NCI-H345 (cell line): ENCODE measurements at places on chromosomes 16 and 17.

- DNase-seq: no peak
Measured at GRCh38 chr17:46195939-46196716, 2.9 kb upstream of the KANSL1 start.

GRCh38 chr17:66722341-66722740 lies 112.6 kb upstream of the CACNG5 start:
- no peak for DNase-seq

GRCh38 chr17:82280537-82280936 lies 7.0 kb upstream of the CSNK1D start:
- DNase-seq: no peak

DNA sequence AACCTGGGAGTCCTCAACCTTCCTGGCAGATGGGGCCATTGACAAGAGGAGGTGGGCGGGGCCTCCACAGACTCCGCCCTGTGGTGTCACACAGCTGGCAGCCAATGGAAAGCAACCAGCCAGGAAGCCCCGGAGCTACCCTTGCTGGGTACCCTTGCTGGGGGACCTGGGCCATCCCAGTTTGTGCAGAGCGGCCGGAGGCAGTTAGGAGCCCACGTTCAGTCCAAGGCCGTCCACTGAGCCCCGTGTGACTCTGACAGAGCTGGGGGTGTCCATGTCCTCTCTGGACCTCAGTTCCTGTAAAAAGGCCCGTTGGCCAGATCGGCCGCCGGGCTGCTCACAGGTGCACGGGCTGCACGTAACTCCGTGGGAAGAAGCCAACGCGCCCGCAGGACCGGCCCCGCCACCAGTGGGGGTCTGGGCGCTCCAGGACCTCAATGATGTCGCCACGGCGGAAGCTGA lies 17.1 kb upstream of the FAM83G start:
- DNase-seq: no peak

DNA sequence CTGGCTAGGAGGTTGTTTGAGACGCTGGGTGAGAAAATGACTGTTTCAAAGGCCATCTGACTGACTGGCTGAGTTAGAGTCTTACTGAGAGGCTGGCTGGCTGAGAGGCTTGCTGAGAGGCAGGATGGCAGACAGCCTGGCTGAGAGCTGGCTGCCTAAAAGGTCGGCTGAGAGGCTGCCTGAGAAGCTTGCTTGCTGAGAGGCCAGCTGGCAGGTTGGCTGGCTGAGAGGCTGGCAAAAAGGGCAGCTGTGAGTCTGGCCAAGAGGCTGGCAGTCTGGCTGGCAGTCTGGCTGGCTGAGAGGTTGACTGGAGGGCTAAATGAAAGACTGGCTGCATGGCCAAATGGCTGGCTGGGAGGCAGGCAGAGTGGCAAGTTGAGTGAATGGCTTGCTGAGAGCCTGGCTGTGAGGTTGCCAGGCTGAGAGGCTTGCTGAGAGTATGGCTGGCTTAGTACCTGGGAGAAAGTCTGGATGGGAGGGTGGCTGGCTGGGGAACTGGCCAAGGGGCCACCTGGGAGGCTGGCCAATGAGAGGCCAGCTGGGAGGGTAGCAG lies 35.3 kb upstream of the ACSM2B start:
- peak; percentile 80 for DNase-seq

GRCh38 chr16:53565296-53565863 lies 62.4 kb upstream of the AKTIP start:
- no peak for DNase-seq

DNA sequence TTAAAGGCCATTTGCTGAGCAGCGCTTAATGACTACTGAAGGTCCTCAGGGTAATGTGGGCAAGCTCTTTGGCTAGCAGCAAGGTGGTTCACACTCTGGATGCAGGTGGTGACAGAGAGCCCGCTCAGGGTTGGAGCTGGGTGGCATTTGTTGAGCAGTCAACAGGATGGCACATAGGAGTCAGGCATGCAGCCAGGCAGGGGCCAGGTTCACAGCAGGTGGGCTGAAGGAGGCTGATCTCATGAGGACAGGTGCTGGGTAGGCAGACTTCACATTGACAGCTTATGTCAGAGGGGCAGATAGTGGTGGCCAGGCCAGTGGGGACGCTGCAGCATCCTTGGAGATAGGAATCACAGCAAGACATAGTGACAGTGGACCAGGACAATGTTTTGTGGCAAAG lies 4.5 kb downstream of the KRTAP3-1 start:
- DNase-seq: peak; percentile 46

DNA sequence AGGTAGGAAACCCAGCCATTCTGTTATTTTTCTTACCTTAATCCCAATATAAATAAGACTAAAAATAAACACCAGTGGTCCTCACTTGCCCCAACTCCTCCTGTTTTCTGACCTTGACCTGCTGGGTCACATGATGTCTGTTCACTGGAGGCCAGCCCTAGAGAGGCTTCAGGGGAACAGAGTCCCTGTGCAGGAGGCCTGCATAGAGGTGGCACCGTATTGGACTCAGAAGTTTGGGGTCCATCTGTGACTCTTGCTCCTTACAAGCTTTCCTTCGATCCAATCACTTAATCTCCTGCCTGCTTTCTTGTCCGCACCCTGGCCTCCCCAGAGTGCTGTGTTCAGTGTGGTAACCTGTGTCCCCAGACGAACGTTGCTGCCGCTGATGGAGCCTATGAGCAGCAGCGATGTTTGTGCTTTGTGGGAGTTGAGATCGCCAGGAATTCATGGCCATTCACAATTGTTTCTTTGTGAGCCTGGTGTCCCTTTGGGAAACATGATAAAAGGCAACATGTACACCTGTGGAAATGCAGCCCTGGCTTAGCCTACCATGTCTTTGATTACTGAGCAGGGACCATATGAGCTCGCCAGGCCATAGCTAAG lies 4.7 kb downstream of the IGSF6 start:
- no peak for DNase-seq
